Left hindlimb (tissue), 1 donor: ENCODE measurements at places on chromosomes 7 and 10.

GRCh38 chr10:3950676-3951275 is 165.8 kb upstream of the KLF6 start:
- no peak for DNase-seq

DNA sequence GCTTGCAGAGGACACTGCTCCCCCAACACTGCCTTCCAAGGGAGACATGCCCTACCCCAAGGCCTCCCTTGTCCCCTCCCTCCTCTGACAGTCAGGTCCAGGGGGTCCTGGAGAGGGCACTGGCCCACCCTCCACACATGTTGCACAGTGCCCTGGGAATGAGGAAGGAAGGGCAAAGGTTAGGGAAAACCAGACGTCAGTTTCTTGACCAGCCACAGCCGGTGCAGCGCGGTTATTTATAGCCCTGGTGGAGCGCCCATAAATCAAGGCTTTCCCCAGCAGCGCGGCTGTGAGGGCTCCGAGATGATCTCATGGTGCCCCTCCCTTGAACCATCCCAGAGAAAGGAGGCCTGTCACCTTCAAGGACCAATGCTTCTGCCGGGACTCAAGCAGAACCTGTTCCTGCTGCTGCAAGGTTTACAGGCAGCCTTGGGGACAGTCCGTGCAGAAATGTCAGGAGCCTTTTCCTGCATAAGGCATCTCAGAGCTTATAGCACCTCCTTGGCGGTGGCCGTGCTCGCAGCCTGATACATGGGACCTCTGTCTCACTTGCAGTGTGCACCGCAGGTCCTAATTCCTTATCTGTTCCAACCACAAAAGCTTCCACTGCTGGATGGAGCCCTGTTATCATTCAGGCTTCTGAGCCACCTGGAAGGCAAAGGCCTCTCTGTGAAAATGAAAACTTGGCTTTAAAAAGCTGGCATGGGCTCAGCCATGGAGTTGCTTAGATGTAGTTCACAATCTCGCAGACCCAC is 127.3 kb downstream of the LHPP start:
- DNase-seq = peak; percentile 78

- DNase-seq = no peak
Measured at GRCh38 chr10:110265573-110266193, 39.0 kb downstream of the SMNDC1 start.

- no peak for DNase-seq
Measured at GRCh38 chr10:131700506-131700905, 200.3 kb upstream of the PPP2R2D start.

DNA sequence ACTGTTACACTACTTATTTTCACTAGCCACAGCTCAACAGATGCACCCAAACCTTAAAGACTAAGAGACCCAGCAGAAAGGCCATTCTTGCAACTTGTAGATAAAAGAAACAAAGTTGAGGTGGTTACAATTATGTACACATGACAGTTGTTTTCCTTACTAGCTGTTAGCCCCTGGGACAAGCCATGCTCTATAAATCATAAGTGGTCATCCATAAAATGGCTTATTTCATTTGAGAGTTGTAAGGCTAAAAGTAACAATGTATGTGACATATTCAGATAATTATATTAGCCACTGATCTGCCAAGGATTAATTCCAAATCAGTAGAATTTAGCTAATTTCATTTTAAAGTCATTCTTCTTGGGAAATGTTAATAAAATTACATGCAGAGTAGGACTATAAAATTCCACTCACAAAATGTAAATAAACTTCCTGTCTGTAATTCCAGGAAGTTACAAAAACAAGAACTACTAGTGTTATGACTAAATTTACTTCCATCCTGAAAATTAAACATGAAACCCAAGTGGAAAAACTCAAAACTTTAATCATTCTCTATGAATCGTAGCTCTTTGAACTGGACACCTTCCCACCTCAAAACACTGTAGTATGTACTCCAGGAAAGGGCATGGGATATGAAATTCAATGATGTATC is 13.3 kb downstream of the SLC37A3 start:
- no peak for DNase-seq

DNA sequence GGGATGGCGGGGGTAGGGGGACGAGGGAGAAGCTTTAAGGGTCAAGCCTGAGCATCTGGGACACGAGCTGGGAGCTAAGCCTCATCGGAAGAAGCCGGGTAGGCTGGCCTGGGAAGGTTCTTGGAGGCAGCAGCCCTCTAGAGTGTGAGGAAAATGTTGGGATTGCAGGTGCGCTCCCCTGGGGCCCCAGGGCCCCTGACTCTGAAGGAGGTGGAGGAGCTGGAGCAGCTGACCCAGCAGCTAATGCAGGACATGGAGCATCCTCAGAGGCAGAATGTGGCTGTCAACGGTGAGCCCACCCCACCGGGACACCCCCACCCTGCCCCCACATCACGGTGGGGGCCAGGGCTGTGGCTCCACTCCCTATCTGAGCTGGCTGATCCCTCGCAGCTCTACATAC is 6.9 kb downstream of the ZYX start:
- DNase-seq = no peak

DNA sequence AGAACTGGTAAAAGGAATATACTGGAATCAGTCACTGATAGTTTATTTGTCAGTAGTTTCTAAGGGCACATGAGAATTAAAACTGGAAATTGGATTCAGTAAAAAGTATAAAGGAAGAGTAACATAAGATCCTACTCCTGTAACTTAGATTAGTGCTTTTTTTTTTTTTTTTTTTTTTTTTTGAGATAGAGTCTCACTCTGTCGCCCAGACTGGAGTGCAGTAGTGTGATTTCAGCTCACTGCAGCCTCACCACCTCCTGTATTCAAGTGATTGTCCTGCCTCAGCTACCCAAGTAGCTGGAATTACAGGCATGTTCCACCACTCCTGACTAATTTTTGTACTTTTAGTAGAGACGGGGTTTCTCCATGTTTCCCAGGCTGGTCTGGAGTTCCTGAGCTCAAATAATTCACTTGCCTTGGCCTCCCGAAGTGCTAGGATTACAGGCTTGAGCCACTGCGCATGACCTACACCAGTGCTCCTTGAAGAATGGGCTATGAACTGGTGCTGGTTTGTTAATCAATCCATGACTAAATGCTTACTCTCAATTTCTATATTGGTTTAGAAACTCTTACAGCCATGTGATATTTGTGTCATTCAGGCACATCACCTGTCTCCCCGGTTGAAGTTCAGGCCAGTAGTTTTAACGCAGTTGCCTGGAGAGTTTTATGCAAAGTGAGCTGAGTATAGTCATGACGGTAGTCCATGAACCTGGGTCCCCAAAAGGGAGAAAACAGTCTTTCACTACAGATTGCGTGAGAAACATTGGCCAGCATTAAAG is 65.0 kb downstream of the ZEB1 start:
- no peak for DNase-seq

DNA sequence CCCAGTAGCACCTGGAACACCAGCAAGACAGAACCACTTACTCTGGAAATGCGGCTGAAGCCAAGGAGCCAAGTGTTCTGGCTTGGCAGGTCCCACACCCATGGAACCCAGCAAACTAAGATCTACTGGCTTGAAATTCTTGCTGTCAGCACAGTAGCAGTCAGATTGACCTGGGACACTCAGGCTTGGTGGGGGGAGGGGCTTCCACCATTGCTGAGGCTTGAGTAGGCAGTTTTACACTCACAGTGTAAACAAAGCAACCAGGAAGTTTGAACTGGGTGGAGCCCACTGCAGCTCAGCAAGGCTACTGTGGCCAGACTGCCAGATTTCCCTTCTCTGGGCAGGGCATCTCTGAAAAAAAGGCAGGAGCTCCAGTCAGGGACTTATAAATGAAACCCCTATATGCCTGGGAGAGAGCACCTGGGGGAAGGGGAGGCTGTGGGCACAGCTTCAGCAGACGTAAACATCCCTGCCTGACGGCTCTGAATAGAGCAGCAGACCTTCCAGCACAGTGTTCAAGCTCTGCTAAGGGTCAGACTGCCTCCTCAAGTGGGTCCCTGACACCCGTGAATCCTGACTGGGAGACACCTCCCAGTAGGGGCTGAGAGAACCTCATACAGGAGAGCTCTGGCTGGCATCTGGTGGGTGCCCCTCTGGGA is 121.2 kb downstream of the MTERF1 start:
- DNase-seq = no peak

GRCh38 chr7:134121632-134122139 is 5.5 kb upstream of the LRGUK start:
- DNase-seq = no peak

GRCh38 chr7:525740-526139 is 6.1 kb upstream of the PDGFA start:
- no peak for DNase-seq

GRCh38 chr7:148722340-148723165 is 23.9 kb downstream of the CUL1 start:
- DNase-seq = no peak

DNA sequence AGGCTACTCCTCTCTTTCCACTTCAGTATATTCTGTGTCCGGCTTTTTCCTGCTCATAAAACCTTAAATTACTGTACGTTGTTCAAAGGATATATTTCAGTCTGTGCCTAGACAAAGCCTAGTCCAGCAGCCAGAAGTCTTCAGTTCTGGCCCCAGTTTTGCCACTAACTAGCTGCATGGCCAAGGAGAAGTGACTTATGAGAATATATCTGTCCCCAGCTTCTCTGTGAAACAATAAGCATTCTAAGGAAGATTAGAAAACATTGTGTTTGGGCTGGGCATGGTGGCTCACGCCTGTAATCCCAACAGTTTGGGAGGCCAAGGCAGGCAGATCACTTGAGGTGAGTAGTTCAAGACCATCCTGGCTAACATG is 105.0 kb upstream of the HDAC9 start:
- DNase-seq = no peak

DNA sequence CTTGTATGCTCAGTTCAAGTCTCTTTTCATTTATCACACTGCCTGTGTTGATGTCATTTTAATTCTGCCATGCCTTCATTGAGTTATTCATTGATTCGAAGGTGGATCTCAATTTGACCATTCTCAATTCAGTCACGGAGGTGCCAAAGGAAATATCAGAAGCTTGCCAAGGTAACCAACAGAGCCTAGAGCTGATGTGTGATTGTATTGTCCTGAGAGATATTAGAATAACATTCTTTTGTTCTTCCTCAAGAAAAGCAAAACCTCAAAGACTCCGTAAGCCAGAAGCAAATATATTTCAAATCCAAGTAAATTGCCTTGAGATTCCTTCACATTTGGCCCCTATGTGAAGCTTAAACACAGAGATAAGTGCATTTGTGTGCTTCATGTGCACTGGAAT is 345.3 kb downstream of the CXCL12 start:
- no peak for DNase-seq

DNA sequence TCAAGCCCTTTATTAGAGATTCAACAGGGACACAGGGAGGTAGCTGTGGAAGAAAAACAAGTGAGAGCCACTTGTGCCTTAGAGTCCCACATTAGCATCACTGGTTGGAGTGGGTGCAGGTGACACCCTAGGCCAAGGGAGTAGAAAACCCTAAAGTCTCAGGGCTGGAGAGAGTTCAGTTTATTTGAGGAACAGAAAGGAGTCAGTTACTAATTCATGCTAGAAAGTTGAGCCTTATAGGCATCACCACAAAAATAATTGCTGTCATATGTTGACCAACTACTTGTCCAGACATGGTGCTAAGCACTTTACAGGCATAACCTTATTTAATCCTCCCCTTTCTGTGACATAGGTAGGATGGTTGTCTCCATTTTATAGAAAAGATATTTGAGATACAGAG is 20.9 kb upstream of the ACSL5 start:
- no peak for DNase-seq

GRCh38 chr10:2488446-2489005 is 578.8 kb upstream of the PFKP start:
- DNase-seq = no peak

- no peak for DNase-seq
Measured at GRCh38 chr7:123131556-123131955, 68.2 kb downstream of the SLC13A1 start.

- no peak for DNase-seq
Measured at GRCh38 chr7:141593134-141593533, 41.9 kb downstream of the AGK start.

GRCh38 chr7:25294624-25295023 is 66.3 kb upstream of the NPVF start:
- DNase-seq = no peak

DNA sequence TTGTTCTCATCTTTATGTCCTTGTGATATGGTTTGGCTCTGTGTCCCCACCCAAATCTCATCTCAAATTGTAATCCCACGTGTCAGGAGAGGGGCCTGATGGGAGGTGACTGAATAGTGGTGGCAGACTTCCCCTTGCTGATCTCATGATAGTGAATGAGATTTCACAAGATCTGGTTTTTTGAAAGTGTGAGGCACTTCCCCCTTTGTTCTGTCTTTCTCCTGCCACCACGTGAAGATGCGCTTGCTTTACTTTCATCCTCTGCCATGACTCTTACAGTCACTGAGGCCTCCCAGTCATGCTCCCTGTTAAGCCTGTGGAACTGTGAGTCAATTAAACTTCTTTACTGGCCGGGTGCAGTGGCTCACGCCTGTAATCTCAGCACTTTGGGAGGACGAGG is 161.0 kb downstream of the HERPUD2 start:
- DNase-seq = no peak

DNA sequence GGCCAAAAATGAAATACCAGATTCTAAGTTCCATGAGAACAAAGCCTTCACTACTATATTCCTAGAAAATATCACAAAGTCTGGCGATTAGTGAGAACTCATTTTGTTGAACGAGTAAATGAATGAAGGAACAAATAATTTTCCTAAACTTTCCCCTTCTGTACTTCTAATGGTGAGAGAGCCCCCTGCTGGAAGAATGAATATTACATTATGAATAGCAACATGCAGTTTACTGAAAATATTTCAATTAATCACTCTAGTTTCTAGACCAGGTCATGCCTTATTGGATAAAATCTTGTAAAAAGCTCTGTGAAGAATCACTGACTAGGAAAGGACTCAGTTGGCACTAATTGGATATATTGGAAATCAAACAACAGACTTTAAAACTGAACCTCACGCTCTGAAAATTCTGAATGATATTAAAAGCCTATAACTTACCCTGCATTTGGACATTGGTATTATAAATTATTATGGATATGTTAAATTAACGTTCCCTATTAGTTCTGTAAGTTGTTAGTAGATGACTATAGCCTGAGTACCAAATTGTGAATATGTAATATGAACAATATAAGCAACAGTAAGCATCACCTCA is 32.4 kb upstream of the MTPN start:
- DNase-seq = no peak

GRCh38 chr10:93702210-93703001 is at the start of gene FRA10AC1:
Gene FRA10AC1 (minus strand): TSS chr10:93702592. CDS start chr10:93700106, 2,486 bp downstream.
- DNase-seq = peak; percentile 94

GRCh38 chr10:1229116-1229515 is 172.9 kb downstream of the WDR37 start:
- no peak for DNase-seq

GRCh38 chr7:31828520-31828919 is 141.5 kb downstream of the PPP1R17 start:
- DNase-seq = no peak

GRCh38 chr10:29687421-29688164 is 52.8 kb upstream of the SVIL start:
- DNase-seq = no peak

- DNase-seq = no peak
Measured at GRCh38 chr7:152959610-152960009, 200.1 kb downstream of the ACTR3B start.

DNA sequence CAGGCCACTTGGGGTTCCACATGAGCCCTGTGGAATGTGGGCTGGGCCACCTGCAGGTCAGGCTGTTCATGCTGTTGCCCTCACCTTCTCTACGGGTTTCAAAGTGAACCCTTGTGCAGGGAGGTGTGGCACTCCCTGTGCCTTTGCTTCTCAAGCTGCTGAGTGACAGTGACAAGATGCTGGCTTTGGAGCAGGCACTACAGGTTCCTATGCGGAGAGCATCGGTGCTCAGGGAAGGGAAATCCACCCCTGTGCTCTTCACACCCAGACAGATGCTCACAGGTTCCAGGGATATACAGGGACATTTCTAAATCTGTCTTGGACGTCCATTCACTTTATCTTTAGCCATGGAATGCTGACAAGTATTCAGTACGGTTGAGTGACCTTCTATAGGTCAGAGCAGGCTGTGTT is 1005.0 kb downstream of the LRMDA start:
- no peak for DNase-seq
